PC-9 (cell line): ENCODE measurements at places on chromosomes 2 and 18. TPM values are rescaled to one million over a fixed set of nuclear protein-coding genes. Genes with fewer than 3 reads are reported as not detected.

DNA sequence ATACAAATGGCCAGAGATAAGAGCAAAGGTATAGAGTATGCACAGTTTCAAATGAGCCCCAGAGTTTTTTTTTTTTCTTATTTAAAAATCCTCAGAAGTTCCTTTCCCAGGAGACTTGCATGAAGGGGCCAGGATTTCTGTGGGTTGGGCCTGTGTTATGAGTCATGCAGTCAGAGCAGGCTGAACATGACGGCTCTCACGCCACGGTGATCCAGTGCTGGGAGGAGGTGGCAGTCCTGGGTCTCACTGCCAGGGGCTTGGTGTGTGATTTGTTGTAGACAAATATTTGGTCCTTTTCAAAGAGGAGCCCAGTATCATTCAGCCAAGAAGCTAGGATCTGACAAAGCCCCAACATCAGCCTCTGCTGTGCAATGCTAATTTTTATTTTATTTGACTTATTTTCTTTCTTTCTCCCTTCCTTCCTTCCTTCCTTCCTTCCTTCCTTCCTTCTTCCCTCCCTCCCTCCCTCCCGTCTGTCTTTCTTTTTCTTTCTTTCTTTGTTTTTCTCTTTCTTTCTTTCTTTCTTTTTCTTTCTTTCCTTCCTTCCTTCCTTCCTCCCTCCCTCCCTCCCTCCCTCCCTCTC, 10.4 kb upstream of the KCNE4 start:
- DNase-seq: peak; percentile 92

DNA sequence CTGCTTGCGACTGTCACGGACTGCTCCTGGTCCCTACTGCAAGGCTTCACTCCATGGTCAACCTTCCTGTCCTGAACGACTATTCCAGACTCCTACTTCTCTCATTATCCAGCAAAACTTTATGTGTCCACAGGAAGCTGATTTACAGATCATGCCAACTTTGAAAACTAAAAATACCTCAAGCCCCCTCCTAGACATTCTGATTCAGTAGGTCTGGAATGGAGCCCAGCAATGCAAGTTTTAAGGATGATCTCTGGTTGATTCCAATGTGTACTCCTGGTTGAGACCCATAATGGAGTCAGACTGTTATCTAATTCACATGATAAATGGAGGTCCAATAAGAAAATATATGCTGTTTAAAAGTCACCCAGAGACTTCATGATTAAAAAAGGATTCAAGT, 13.1 kb upstream of the LRATD1 start:
- DNase-seq: no peak

DNA sequence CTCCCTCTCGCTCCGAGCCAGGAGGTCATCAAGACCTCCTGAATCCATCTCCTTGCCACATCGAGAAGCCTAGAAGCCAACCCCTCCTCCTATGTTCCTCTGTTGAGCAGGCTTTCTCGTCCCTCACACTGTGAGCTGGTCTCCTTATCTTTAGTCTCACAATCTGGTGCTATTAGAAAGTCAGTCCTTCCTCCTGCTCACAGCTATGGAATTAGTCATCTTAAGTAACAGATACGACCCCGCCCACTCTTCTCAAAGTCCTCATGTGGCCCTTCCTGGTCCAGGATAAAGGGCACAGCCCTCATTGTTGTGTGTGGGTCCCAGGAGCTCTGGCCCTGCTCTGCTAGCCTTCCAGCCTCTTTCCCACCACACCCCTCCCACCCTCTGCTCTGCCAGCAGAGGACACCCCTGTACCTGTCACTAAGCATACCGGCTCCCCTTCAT, 41.4 kb upstream of the TRIB2 start:
- DNase-seq: peak; percentile 84

- no peak for DNase-seq
Measured at GRCh38 chr2:197128897-197129296, 181.7 kb downstream of the ANKRD44 start.

- no peak for DNase-seq
Measured at GRCh38 chr2:104793966-104794365, 59.9 kb upstream of the POU3F3 start.

GRCh38 chr2:9308186-9308955, 101.8 kb downstream of the ASAP2 start:
- DNase-seq: no peak

DNA sequence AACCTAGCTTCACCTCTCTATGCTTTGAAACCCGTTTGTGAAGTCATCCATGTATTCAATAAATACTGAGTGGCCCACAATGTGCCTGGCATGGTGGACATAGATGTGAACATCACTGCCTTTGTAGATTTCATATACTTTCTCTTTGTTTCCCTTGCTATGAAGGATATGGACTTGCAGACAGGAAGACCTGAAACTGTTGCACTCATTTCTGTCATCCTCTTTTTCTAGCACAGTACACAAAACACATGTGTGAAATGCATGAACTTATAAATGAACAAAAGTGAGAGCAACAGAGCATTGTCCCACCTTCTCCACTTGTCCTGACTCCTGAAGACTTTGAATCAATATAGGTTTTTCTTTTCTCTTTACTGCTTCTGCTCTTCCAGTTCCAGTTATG, 249.4 kb upstream of the LINC00305 start:
- DNase-seq: no peak

DNA sequence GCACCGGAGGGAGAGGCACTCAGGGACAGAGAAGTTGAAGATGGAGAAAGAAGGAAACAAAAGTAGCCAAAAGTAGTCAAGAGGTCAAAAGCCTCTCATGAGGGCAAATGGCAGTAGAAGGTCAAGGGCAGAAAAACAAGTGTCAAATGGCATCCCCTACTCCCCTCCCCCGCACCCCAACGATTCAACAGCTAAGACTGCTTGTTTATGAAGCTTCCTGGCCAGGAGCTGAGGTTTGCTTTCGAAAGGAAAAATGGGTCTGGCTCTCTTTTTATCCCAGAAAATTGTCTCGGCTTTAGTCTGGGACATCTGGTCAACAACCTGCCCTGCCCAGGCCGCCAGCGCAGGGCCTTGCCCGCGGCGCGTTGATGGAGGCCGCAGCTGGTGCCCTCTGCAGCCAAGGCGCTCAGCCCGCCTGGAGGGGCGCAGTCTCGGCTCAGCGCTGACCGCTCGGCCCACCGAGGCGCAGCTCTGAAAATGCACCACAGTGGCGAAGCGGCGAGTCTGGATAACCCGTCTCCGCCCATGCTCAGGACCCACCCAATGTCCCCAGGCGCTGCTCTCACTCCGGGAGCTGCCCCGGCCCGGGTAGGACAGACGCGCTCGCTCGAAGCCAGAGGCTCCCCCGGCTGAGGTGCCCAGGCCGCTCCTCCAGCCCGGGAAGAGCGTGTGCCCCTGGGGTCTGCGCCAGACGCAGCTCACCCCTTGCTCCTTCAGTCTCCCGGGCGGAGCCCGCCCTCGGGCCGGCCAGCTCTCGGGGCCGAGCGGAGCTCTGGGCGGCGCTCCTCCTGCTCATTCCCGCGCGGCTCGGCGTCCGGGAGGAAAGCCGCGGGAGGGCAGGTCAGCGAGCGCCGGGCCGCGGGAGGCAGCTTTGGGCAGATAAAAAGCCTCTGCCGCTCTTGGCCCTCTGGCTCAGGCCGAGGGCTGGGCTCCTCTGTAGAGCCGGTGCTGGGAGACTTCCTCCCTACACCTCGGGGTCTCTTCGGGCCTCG, 1.8 kb upstream of the TBR1 start:
- DNase-seq: no peak

DNA sequence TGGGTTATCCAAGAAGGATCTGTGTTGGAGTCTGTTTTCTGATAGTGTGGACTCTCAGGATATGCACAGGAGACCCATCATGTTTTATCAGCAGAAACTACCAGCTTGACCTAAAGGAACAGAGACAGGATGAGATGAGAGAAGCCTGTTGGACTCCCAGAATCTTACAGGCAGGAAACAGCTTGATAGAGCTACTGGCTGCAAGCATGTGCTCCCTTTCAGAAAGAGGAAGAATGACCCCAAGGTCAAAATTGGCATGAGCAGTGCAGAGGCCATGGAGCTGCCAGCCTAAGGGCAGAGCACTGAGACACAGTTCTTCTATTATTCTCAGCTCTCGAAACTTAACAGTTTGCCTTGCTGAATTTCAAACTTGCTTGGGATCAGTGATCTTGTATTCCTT, 135.2 kb upstream of the NFATC1 start:
- DNase-seq: no peak

- no peak for DNase-seq
Measured at GRCh38 chr2:226720948-226721347, 78.7 kb downstream of the IRS1 start.

- DNase-seq: no peak
Measured at GRCh38 chr18:57841568-57841967, 38.5 kb upstream of the ATP8B1 start.

DNA sequence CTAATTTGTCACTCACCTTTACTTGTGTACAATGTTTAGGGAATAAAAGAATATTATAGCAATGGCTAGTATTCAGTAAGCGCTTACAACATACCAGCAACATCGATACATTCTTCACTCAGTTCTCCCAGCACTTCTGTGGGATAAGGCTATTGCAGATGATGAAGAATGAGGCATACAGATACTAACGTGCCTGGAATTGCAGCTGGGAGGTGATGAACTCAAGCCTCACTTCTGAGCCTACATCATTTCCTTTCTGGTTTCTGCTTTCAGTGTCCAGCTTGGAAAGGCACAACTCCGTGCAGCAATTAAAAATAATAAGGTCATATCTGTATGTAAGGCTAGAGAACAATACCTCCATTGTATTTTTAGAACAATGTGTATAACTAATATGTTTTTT, 95.4 kb upstream of the AQP4 start:
- DNase-seq: no peak

GRCh38 chr2:96869281-96869821, 529 bp downstream of the SEMA4C start:
- peak; percentile 77 for DNase-seq

DNA sequence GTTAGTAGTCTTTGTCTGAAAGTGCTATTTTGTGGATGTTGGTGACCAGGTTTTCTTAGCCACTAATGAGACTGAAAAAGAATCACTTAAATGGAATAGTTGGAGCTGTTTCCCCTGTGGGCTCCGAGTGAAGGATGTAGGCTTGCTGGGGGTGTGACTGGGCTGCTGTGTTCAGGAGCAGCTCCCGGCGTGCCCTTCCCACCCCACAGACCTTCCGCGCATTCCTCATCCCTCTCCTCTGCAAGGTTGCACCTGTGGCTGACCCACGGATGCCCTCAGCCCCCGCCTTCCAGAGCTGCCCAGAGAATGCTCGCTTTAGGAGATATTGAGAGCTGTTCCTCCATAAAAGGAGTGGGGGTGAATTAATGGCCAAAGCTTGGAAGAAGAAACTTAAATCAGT, 174.3 kb downstream of the LDLRAD4 start:
- no peak for DNase-seq

DNA sequence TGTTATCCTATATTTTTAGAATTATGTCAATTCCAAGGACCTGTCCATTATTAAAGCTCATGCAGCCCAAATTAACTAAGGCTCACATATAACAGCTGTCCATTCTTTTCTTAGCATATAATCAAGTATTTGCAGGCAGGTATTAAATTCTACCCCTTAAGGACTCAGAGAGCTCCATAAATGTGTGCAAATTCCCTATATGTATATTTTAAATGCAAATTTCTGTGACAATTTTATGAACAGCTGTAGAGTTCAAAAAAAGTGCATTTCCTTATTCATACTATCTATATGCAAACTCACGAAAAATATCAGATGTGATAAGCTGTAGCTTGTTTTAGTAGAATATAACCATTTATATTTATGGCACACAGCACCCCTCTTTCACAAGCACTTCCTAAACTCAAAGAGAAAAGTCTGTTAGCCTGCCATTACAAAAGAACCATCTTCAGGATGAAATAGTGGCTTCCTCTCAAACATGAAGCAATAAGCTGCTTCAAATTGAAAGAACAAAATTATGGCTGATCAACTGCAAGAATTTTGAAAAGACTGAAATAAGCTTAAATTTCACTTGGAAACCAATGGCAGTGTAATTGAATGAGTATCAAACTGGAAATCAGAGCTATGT, 155.0 kb upstream of the REG3G start:
- no peak for DNase-seq

DNA sequence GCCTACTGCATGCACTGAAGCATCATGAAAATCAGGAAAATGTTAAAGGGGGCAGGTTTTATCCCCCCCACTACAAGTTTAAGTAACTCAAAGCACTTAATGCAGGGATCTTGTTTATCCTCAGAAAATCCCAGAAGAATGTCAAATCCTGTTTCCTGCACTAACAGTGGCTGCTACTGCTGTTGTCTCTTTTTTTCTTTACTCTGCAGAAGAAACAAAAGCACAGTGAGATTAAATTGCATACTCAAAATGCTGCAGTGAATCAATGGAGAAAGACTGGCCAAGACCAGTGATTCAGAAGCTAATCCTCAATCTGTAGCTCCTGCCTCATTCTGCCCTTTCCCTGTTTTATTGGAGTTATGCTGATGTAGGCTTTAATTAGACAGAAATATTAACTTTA, 332.3 kb upstream of the FIGN start:
- no peak for DNase-seq

GRCh38 chr2:14673351-14673875, 40.9 kb downstream of the LRATD1 start:
- no peak for DNase-seq

DNA sequence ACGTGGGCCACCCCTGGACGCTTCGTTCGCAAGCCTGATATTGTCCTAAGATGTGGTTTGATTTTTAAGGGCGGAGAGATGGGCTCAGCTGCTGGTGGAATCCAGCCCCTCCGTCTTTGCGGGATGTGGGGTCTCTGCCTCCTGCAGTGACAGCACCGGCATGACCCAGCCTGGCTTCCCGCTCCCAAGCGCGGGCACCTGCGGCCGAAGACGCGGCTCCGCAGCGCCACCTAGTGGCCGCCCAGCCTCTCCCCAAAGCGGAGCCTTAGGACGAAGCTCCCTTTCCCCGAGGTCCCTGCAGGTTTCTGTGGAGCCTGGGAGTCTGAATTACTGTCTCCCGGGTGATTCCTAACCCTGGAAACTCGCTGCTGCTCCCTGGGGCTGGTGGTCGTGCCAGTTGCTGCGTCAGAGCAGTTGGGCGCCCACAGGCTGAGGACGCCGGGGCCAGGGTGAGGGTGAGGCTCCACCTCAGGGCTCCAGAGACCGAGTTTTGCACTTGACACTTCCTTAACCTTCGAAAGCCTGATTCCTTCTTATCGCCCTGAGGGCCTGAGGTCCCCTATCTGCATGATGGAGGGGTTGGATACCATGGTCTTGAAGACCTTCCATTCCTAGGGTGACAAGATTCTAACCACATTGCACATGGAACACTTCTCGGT, 137.5 kb downstream of the TPO start:
- DNase-seq: no peak

TYMS gene
- 138 and 149 TPM in 2 replicates for total RNA-seq

TGFA gene
- 27.7 and 36.4 TPM in 2 replicates for total RNA-seq

ANO7 gene
- total RNA-seq: 6.5 and 8.5 TPM in 2 replicates

DNAH7 gene
- total RNA-seq: 2.2 and 3.8 TPM in 2 replicates

GPR39 gene
- total RNA-seq: 14.1 and 20.9 TPM in 2 replicates

HK2 gene
- 7.8 and 13.5 TPM in 2 replicates for total RNA-seq

CEP68 gene
- 10.8 and 11.5 TPM in 2 replicates for total RNA-seq

MC4R gene
- not detected in 2 replicates for total RNA-seq

B3GNT7 gene
- total RNA-seq: 14.0 and 25.8 TPM in 2 replicates
